Putamen (tissue), 1 donor: ENCODE measurements at places on chromosomes 11 and 22.
A peak's percentile ranks its signal among the peaks of the same experiment; 100 is the strongest.

DNA sequence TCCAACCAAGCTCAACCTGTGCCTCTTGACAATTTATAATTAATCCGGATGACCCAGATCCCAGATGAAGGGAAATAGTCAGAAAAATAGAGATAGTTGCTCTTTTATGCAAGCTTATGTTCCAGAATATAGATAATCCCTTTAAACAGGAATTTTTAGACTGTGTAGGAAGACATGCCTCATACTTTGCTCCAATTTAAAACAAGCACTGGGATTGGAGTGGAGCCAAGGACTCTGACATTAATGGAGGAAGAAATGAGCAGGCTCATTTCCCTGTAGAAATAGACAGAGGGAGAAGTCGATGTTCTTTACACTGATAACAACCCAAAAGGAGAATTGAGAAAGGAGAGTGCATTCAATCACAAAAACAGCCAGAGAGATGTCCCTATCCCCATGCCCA is 70.1 kb upstream of the LRRC55 start:
- peak; percentile 74 for DNase-seq

- DNase-seq = no peak
Observed at GRCh38 chr11:109377039-109377742, 44.8 kb upstream of the C11orf87 start.

DNA sequence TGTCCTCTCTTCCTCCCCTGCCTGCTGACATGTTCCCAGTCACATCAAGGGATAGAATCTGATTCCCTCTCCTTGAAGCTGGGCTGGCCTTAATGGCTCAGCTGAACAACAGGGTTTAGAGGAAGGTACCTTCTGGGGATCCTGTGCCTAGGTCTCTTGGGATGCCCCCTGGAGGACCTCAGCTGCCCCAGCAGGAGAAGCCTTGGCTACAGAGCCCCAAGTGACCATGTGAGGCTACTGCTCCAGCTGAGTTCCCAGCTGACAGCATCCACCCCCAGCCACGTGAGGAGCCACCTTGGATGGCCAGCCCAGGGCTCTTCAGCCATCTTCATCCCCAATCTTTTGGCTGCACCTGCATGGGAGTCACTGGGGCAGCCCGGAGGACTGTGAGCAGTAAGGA is 1499.3 kb downstream of the TBC1D22A start:
- no peak for DNase-seq

DNA sequence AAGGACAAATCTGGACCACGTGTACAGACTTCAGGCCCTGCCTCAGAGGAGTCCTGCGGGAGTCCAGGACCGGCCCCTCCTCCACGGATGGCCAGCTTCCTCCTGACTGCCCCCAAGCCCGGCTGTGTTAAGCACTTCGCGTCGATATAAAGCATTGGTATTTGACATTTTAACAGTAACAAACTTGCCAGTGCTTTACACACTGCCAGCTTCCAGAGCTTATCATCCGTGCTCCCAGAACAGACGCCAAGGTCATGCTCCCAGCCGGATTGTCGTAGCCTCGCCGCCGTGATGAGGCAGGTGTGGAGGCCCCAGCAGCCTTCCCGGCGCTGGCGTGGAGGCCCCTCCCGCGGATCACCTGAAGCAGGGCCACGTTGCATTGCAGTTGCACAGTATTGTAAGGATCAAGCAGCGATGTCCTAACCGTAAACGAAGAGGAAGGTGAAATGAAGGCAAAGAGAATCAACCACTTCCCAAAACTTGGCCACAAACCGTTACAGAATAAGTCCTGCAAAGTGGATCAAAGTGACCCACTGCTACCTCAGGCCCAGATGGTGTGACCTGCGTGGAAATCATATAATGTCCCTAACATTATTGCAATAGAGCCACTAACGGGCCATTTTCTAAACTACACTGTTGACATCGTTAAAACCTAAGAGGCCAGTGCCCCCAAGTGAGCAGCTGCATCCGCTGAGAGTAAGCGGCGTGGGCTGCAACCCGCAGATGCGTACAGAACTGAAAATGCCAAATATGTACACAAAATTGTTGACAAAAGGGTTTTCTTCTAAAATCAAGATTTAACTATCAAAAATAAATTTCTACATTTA is 51.6 kb downstream of the CERK start:
- no peak for DNase-seq

DNA sequence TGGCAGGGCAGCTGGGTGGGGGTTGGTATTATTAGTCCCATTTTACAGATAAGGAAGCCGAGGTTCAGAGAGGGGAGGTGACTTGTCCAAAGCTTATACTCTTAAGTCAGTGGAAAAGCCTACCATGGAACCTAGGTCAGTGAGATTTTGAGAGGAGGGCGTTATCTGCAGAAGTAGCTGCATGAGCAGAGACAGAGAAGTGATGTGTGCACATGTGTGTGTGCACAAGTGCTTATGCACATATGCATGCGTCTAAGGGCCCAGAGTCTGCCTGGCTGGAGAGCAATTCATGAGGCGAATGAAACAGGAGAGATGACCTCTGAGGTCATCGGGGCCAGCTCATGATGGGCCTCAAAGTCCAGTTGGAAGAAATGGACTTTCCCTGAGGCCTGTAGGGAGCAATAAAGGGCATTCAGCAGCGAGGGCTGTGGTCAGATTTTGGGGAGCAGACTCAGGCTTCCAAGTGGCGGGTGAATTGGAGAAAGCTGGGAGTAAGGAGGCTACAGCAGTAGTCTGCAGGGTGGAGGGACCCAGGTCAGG is 8.2 kb downstream of the PLEKHB1 start:
- no peak for DNase-seq
